Testis (tissue), 5 donors: ENCODE measurements at places on chromosomes 11 and 22.
A peak's percentile ranks its signal among the peaks of the same experiment; 100 is the strongest.

- DNase-seq, result no peak
- H3K27me3 ChIP-seq, result no peaks in the 10 kb centered on the region
- no peak overlapping the region for H3K4me3 ChIP-seq
- H3K4me1 ChIP-seq, result no peaks in the 10 kb centered on the region
Measured at GRCh38 chr22:33580310-33580709, 340.0 kb downstream of the LARGE1 start.

GRCh38 chr11:32616903-32617302, 33.3 kb downstream of the EIF3M start:
- H3K4me1 ChIP-seq, result no peaks in the 10 kb centered on the region
- no peaks in the 10 kb centered on the region for H3K36me3 ChIP-seq
- no peak overlapping the region for H3K27ac ChIP-seq
- DNase-seq, result no peak

- H3K36me3 ChIP-seq, result no peaks in the 10 kb centered on the region
- H3K27me3 ChIP-seq, result no peaks in the 10 kb centered on the region
- DNase-seq, result no peak
- no peak overlapping the region for H3K27ac ChIP-seq
- no peak overlapping the region for H3K4me3 ChIP-seq
Measured at GRCh38 chr11:110962921-110963320, 250.7 kb upstream of the ARHGAP20 start.

DNA sequence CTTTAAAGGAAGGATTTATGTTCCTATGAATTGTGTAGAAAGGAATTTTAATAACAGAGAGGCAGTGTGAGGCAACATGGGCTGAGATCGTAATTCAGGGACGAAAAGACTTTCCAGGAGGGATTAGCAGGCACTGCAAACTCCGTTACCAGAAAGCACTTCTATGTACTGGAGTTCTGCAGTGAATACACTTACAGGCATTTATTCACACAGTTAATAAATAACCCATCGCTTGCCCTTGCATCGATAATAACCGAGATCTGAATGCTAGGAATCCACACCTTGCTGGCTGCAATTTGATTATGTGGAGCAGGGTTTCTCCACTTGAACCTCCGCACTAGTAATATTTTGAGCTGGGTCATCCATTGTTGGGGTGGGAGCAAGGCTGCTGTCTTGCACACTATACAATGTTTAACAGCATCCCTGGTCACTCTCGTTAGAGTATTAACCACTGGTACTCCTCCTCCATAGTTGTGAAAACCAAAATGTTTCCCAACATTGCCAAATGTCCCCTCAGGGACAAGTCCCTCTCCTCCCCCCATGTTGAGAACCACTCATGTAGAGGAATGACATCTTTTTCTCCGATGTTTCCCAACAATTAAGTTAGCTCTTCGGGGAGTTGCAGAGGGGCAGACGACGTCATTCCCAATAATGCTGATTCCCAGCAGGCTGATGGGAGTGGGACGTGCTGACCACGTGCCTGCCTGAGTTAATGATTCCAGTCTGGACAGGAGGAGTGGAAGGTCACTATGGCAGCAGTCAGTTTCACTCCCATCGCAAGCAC, 99.5 kb downstream of the SNX19 start:
- no peak overlapping the region for H3K4me3 ChIP-seq
- no peak overlapping the region for H3K27ac ChIP-seq
- DNase-seq, result no peak
- no peaks in the 10 kb centered on the region for H3K4me1 ChIP-seq
- H3K27me3 ChIP-seq, result no peaks in the 10 kb centered on the region

GRCh38 chr11:62433141-62433903, 14.5 kb downstream of the SCGB1A1 start:
- peaks cover 35% of the 10 kb centered on the region for H3K4me1 ChIP-seq
- DNase-seq, result peak; percentile 48
- no peak overlapping the region for H3K4me3 ChIP-seq
- peak overlapping the region; percentile 73 for H3K27ac ChIP-seq

DNA sequence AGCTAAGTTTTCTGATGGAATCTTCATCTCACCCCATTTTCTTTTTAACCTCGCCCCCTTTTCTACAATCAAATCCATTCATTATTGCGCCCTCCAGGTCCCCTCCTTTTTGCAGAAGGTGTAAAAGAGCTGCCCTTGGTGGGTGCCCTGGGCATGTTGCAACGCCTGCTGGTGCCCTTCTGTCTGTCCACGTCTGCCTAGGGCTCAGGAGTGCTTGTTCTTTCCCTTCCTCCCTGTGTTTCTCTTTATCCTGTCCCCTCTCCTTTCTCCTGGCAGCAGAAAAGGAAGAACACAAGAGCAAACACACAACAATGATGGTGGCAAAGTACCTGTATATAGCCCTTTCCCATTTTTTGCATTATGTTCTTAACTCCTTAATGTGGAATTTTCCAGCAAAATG, 6.2 kb upstream of the TLCD5 start:
- H3K27ac ChIP-seq, result no peak overlapping the region
- no peaks in the 10 kb centered on the region for H3K36me3 ChIP-seq
- no peak for DNase-seq
- no peaks in the 10 kb centered on the region for H3K27me3 ChIP-seq
- H3K4me3 ChIP-seq, result no peak overlapping the region
- H3K4me1 ChIP-seq, result no peaks in the 10 kb centered on the region

DNA sequence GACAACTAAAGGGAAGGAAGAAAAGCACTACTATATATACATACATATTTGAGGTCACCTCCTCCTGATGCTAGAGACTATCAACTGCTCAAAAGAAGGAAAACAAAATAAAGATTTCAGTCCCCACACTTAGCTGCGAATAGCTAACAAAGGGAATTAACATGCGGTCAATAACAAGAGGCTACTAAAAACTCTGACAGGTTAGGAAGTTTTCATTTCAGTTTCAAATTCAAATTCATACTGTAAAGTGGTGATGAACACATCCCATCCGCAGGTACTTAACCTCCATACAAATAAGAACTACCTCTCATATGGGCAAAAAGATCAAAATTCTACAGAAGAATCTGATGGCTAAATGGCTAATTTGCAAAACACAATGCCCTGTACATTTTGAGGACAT, 2.6 kb downstream of the NAP1L4 start:
- no peak overlapping the region for H3K4me3 ChIP-seq
- DNase-seq, result no peak
- H3K36me3 ChIP-seq, result no peaks in the 10 kb centered on the region
- no peak overlapping the region for H3K27ac ChIP-seq
- peaks cover 28% of the 10 kb centered on the region for H3K4me1 ChIP-seq

- H3K4me3 ChIP-seq, result no peak overlapping the region
- no peak for DNase-seq
- H3K4me1 ChIP-seq, result no peaks in the 10 kb centered on the region
Measured at GRCh38 chr11:24234822-24235508, 261.9 kb upstream of the LUZP2 start.

GRCh38 chr11:30852091-30852490, 265.9 kb upstream of the MPPED2 start:
- no peak overlapping the region for H3K27ac ChIP-seq
- no peaks in the 10 kb centered on the region for H3K27me3 ChIP-seq
- H3K4me3 ChIP-seq, result no peak overlapping the region
- peak; percentile 65 for DNase-seq

DNA sequence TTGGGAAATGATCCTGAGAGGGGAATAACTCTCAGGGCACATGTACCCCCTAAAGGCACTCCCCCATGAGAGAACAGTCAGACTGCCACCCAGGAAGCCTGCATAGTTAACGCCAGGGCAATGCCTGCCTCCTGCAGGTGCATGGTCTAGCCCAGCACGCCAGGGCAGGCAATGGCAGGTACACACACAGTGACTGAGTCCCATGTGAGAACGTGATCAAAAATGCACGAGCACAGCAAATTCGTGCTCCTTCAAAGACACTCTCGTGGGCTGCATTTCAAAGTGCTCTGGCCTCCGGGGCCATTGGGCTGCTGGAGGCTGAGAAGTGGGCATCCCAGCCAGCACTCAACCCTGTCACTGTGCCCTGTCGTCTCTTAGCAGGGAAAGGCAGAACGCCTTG, 79.7 kb downstream of the SHANK2 start:
- H3K36me3 ChIP-seq, result no peaks in the 10 kb centered on the region
- H3K27ac ChIP-seq, result no peak overlapping the region
- no peaks in the 10 kb centered on the region for H3K4me1 ChIP-seq
- H3K27me3 ChIP-seq, result no peaks in the 10 kb centered on the region
- no peak overlapping the region for H3K4me3 ChIP-seq

GRCh38 chr11:18723991-18724390, 2.0 kb downstream of the IGSF22 start:
- no peaks in the 10 kb centered on the region for H3K27me3 ChIP-seq
- no peak for DNase-seq
- H3K27ac ChIP-seq, result no peak overlapping the region
- no peaks in the 10 kb centered on the region for H3K36me3 ChIP-seq

GRCh38 chr11:27330633-27331270, 32.3 kb downstream of the CCDC34 start:
- peaks cover 15% of the 10 kb centered on the region for H3K4me1 ChIP-seq
- H3K4me3 ChIP-seq, result no peak overlapping the region
- H3K27me3 ChIP-seq, result no peaks in the 10 kb centered on the region
- DNase-seq, result no peak

DNA sequence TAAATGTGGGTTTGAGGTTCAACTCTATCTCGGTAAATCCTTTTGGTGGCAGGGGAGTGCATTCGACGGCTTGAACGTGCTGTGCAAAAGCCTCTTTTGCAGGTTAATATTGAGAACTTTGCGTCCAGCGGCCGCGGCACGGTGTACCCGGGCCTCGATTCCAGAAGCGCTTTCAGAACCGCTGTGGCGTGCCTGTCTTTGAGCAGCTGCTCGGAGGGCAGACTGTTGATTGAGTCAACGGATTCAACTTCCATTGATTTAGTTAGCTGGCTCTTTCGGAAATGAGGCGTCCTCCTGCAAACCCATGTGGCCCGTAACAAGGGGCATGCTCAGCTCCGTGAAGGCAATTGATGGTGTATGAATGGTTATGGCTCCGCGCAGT, 1247.8 kb downstream of the BRD1 start:
- no peak overlapping the region for H3K4me3 ChIP-seq
- no peak for DNase-seq
- H3K4me1 ChIP-seq, result no peaks in the 10 kb centered on the region
- H3K27ac ChIP-seq, result no peak overlapping the region
- H3K36me3 ChIP-seq, result no peaks in the 10 kb centered on the region

DNA sequence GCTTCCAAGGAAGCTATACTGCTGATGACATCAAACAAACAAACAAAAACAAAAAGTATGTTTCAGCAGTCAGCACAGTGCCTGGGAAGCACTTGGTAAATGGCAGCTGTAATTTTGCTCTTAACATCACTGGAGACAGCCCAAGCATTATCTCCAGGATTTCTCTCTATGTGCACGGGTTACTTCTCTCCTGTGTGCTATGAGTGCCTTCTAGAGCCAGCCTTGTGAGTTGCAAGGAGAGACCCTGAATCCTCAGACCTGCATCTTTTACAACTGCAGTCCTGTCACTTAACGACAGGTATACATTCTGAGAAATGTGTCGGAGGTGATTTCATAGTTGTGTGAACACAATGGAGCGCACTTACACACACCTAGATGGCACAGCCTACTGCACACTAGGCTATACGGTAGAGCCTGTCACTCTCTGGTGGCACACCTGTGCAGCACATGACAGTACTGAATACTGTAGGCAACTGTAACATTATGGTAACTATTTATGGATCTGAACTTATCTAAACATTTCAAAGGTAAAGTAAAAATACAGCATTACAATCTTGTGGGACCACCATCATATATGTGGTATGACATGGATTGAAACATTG, 662.5 kb upstream of the B3GAT1 start:
- no peaks in the 10 kb centered on the region for H3K27me3 ChIP-seq
- H3K27ac ChIP-seq, result no peak overlapping the region
- DNase-seq, result no peak
- H3K4me1 ChIP-seq, result no peaks in the 10 kb centered on the region
- no peak overlapping the region for H3K4me3 ChIP-seq
- no peaks in the 10 kb centered on the region for H3K36me3 ChIP-seq

- H3K27ac ChIP-seq, result no peak overlapping the region
- H3K27me3 ChIP-seq, result no peaks in the 10 kb centered on the region
- no peak overlapping the region for H3K4me3 ChIP-seq
- H3K36me3 ChIP-seq, result no peaks in the 10 kb centered on the region
- DNase-seq, result peak; percentile 16
Measured at GRCh38 chr11:114482114-114482513, 42.8 kb downstream of the REXO2 start.

DNA sequence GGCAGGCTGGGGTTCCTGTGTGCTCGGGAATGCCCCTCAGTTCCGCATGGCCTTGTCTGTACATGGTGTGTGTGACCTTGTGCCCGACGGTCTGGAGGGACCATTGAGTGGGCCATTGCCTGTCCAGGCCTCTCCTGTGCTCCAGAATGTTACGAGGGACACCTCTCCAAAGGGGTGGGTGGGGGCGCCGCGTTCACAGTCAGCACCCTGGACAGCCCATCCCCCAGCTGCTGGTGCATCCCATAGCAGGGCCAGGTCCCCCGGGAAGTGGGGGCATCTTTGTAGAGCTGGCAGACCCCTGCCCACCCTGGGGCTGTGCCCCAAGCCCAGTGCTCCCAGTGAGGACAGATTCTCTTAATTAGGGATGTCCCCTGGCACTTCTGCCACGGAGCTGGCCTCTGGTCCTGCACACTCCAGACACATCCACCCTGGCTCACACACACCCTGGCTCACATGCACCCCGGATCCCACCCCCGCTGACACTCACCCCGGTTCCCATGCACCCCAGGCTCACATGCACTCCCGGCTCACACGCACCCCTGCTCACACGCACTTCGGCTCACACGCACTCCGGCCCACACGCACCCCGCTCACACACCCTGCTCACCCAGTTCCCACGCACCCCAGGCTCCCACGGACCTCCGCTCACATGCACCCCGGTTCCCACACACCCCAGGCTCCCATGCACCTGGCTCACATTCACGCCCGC, 15.6 kb downstream of the TSPAN4 start:
- no peaks in the 10 kb centered on the region for H3K27me3 ChIP-seq
- no peak overlapping the region for H3K4me3 ChIP-seq
- peaks cover 10% of the 10 kb centered on the region for H3K4me1 ChIP-seq

DNA sequence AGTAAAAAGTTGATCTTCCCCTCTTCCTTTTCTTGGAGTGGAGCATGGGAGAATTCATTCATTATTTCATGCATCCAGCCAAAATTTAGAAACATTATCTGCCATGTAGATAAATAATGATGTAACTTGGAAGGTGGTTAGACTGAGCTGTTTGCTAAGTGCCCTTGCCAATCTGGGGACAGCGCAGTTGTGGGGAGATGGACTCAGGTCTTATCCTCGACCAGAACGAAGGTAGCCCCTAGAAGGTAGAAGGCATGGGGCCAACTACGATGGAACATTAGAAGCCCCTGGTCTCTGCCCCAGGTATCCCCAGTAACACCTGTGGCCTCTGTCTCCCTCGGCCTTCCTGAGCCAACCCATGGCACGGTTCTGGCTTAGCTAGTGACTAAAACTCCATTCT, 53.0 kb upstream of the TIMP3 start:
- peaks cover 4% of the 10 kb centered on the region for H3K4me1 ChIP-seq
- H3K4me3 ChIP-seq, result no peak overlapping the region
- no peak overlapping the region for H3K27ac ChIP-seq
- no peaks in the 10 kb centered on the region for H3K27me3 ChIP-seq

- no peak overlapping the region for H3K4me3 ChIP-seq
- H3K36me3 ChIP-seq, result no peaks in the 10 kb centered on the region
- no peak for DNase-seq
Measured at GRCh38 chr11:109236696-109237095, 185.3 kb upstream of the C11orf87 start.
